ENCODE measurements at places on chromosomes 1 and 21. TPM values are rescaled to one million over a fixed set of nuclear protein-coding genes. Genes with fewer than 3 reads are reported as not detected.

The FMO3 gene
- 0.41 TPM for polyA plus RNA-seq

DNA sequence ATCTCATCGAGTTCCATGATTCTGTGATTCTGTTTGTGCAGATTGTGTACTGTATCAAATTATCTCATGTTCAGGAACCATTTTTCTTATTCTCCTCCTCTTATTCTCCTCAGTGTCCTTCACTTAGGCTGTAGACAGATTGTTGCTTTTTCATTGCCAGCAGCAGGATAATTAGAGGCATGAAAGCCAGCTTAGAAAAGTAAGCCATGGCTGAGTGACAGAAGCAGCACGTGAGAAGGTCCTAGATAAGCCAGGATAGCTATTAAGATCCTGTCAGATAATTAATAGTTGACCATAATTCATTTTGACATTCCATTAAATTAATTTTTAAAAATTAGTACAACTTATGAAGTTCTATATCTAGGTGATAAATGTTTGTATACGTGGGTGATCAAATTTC lies 60.8 kb upstream of the PRKACB start:
- DNase-seq, result no peak

DNA sequence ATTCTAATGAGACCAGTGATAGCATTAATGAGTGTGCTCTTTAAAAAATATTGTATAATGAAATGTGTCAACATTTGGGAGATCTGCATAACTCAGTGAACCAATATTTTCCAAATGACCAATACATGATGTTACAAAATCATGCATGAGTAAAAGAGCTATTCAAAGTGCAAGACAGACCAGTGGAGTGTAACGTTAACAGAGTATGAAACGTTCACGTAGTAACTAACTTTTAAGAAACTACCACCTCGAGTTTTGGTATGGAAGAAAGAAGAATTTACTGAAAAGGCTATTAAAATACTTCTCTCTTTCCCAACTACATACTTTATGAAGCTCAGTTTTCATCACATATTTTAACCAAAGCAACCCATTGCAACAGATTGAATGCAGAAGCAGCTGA lies 9.6 kb upstream of the SLC6A9 start:
- no peak for DNase-seq

DNA sequence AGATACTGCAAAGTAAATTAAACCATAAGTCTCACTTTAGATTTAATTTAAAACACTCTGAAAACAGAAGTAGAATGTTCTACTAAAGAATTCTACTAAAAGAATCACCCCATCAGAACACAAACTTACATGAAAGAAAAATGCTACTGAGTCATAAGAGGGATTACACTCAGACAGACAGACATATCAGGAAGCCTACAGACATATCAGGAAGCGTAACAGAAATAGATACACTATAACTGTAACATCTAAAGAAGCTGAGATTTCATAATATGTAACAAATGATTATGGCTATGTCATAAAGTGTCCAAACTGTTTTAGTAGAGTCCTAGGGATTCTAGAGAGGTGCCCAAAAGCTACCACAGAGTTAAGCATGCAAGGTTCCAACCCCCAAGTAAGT lies 23.9 kb downstream of the FOXJ3 start:
- DNase-seq, result no peak

The FAM78B gene
- polyA plus RNA-seq, result 2.7 TPM

The C1orf141 gene
- polyA plus RNA-seq, result not detected

GRCh38 chr1:35603468-35603867 lies 30.4 kb downstream of the TFAP2E start:
- DNase-seq, result no peak

DNA sequence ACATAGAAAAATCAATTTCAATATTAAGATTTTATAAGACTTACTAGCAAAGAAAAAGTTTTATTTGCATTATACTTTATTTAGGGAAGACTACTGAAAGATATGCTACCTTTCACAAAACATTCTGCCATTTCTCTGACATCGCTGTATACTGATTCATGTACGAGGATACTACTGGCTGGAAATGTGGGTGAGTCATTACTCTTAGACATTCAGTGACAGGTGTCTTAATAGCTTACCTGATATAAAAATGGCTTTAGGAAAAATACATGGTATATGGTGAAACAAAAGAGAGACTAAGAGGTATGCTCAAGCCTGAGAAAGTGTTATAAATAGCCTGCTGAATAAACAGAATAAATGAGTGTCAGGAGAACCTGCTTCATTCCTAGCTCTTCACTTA lies 73.0 kb upstream of the EXO1 start:
- no peak for DNase-seq

DNA sequence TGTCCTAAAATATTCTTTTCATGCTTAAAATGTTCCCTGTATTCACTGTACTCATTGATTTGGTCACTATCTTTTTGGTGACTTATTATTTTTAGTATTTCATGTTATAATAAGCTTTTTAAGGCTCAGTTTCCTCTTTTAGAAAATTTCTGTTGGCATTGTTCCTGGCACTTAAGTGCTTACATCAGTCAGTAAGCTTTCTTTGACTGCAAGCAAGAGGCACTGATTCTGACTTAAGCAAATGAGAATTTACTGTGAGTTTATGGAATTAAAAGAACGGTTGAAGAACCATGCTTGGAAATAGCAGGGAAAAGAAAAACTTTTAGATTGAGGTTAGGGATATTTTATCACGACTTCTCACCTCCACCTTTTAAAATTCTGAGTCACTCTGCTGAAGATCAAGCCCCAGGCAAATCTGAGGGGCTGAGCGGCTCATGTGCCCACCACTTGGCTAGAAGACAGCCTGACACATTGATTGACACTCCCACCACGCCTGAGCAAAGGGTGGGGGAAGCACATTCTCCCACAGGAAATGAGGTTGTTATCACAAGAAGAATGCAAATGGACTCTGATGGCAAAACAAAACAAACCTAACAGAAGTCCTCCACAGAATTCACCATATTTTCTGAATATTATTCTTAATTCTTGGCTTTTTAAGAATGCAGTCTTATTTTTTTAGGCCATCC lies 102.8 kb downstream of the KCTD3 start:
- DNase-seq, result no peak

- DNase-seq, result no peak
Measured at GRCh38 chr1:209080170-209080781, 503.2 kb upstream of the CAMK1G start.

DNA sequence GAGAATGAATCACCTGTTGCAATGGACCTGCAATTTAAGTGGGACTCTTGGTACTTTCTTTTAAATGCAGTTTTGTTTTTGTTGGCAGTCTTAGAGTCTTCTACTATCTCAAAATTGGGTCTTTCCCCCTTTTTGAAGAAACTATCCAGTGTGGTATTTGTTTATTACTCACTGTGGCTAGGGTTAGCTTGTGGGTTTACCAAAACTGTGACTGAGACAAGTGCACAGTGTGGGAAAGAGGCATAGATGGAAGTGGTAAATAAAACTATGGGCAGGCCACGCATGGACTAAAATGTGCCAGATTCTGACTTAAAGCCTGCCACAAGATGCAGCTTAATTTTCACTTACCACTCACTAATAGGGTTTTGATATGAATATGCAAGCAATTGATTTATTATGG lies 1441.7 kb downstream of the PLA2G4A start:
- no peak for DNase-seq

The FCRL4 gene
- not detected for polyA plus RNA-seq

Data from muscle of arm (tissue), 14 donors.